NCI-H2081 (cell line): ENCODE measurements at places on chromosomes 12 and 14.

DNA sequence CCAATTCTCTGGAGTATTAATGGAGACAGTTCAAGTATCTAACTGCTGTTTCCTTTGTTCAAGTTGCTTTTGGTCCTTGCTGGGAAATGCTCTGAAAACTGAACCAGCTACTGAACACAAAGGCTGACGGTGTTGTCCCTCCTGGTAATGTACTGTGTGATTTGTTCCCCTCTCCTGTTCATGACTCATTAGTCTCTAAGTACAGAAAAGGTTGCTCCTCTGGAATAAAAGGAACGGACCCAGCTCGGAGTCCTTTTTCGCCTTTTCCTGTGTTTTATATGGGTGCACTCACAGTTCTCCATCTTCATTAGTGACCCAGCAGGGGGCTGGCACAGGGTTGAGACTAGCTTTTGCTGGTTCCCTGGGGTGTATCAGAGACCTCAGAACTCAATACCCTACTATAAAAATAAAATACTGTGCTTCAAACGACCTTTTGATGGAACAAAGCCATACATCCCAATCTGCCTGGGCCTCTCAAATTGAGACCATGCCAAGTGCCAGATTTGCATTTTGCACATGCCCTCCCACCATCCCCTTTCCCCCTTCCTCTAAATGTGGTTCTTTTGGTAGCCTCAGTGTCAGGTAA lies 269.7 kb downstream of the RAD51B start:
- DNase-seq: peak; percentile 96

DNA sequence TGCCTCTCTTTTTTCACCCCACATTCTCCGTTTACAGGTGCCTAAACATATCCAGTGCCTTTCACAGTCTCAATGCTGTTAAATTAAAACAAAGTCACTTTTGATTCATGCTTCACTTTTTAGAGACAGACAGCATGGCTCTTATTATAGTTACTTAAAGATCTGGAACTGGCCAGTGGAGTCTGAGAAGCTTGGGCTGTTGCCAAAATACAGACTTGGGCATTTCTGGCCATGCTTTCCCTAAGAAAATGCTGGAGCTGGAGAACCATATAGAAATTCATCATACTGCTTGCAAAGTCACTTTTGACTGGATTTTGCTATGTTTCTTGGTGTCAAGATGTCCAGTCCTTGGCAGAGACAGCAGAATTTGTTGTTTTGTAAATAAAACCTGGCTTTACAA lies 12.2 kb upstream of the GPR68 start:
- no peak for DNase-seq

- no peak for DNase-seq
Observed at GRCh38 chr12:127745469-127746212, 521.3 kb upstream of the TMEM132C start.

GRCh38 chr14:51931308-51931707 lies 58.0 kb upstream of the RTRAF start:
- no peak for DNase-seq

- DNase-seq: no peak
Observed at GRCh38 chr12:4049298-4050080, 176.3 kb upstream of the PARP11 start.
